ENCODE measurements at places on chromosomes 12 and 14.

DNA sequence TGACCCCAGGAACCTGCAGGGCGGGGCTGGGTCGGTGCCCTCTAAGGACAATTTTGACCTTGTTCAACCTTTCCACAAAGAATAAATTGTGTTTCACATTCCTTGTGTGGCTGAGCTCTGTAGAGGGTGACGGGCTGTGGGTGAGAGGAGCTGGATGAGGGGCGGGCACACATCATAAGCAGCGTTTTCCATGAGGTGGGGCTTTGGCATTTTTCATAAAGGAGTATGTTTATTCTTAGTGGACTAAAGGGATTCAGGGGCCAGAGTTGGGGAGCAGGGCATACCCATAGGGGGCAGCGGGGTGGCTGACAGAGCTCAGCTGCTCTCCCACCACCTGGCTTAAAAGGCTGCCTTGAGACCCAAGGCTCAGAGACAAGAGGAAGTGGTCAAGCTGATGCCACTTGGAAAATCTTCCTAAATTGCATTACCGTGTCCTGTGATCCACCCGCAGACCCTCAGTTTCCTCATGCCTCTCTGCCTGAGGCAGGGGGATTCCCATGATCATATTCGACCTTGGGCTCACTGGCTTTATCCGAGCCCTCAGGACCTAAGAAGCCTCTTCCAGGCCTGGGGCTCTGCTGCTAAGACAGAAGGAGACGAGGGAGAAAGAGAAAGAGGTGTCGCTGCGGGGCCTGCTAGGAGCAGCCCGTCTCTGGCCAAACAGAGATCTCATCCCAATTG is 11.4 kb downstream of the MMP14 start:
- DNase-seq: no peak

DNA sequence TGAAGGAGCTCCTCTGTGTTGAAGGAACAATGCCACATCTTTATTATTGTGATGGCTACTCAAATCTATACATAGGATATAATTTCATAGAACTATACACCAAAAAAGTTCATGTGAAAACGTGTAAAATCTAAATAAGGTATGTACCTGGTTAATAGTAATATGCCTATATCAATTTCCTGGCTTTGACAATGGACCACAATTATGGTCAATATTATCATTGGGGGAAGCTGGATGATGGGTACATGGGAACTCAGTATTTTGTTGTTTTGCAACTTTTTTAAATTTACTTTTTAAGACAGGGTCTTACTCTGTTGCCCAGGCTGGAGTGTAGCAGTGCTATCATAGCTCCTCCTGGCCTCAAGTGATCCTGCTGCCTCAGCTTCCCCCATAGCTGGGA is 270.7 kb downstream of the TMEM132C start:
- DNase-seq: no peak

- DNase-seq: no peak
These were observed 29.8 kb downstream of the DIO3 start for GRCh38 chr14:101591121-101591520.

DNA sequence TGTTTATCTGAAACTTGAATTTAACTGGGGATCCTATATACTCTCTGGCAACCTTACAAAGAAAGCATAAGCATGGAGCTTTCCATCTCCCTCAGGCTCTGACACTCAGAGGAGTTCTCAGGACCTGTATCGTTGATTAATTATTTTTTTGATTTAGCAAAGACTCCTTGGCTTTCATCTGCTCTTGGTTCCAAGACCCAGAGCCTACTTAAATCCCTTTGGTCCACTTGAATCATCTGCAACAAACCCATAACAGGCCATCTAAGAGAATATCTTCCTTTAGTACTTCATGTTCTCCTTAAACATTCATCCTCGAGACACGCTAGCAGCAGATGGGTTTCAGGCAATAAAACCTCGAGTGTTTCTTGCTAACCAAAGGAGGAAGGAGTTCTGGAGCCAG is 85.4 kb downstream of the ZFP36L1 start:
- DNase-seq: no peak

DNA sequence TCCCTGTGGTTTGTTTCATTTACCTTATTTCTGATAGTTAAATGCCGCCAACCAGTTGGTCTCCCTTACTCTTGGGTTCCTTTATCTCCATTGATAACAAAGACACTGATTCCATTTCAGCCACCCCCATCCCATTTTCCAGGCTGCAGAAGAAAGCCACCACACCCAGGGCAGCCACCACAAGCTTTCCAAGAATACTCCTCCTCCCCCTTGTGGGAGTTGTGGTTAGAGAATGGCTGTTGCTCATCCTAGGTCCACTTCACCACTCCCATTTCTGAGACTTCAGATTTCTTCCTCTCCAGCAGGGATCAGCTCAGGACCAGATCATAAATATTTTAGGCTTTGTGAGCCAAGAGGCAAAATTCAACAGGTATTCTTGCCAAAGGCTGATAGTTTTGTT is 73.9 kb downstream of the ANO4 start:
- no peak for DNase-seq

DNA sequence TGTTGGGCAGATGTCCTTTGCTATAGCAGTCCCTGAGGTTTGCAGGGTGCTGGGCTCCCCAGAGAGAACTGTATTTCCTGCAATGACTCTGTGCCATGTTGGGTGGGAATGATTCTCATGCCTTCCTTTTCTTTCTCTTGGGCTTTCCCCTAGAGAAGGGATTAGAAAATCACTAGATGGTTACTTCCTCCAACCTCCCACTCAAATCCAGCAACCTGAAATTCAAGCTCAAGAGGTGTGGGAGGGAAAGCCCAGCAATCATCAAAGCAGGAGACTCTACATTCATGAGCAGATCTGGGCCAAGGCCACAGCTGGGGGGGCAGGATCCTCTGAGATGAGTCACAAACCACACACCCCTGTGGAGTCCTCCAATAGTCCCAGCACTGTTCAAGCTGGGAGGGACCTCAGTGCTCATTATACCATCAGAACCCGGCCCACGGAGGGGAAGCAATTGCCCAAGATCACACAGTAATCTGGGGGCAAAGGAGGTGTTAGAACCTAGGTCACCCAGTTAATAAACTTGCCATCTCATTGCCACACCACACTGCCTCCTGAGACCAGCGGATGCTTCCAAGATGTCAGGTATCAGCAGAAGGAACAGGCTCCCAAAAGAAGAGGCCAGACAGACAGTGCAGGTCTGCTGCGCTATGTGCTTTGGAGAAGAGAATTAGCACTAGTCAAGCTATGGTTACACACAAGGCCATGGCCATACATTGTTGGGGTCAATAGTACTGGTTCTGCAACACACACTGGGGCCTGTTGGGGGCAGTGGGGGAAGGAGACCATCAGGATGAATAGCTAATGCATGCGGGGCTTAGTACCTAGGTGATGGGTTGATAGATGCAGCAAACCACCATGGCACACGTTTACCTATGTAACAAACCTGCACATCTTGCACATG is 65.7 kb downstream of the TTC9 start:
- DNase-seq: no peak

DNA sequence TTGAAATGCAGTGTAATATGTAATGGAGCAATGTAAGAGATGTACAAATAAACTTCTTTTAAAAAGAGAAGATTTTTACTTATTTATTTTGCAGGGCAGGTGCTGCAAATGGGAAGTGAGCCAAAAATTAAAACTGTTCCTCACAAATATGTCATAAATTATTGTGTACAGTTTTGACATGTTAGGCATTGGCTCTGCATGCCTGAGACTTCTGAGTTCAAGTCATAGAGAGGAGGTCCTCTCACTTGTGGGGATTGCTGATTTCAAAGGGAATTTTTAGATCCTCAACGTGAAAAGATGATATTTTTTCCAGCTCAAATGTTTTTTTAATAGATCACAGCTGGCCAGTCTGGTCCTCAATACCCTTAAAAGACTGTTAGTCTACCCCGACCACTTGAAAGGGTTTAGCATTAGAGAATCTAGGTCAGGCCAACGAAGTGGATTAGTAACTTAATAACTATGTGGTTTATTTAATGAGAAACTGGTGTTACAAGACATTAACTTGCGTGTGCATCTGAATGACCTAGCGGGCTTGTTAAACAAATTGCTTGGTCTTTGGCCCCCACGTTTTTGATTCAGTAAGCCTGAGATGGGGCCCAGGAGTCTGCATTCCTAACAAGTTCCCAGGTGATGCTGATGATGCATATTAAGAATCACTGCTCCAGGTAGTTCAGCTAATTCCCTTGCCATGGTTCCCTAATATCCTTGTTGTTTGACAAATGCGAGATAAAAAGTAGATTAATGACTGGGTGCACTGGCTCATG is 30.9 kb upstream of the WDR89 start:
- DNase-seq: no peak

DNA sequence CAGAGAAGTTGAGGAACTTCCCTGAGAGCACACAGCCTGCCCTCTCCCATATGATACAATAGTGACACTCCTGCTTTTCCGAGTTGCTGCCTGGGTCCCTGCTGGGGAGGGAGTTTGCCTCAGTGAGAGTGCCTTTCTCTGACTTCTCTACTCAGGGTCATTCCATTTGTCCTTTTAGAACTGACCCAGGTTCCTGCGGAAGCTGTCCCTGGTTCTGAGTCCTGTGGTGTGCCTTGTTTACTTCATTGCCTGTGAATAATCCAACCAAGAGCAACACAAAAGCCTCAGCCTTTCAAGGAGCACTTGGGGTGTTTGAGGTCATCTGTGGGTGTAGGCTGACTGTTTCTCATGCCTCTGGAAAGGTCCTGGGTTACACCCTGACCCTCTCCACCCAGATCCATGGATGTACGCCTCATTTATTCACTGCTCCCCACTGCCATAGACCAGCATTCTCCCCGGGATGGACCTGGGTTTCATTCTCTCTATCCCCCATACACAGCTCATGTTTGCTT is 13.6 kb downstream of the SERPINA1 start:
- DNase-seq: no peak

All from CD4-positive, alpha-beta T cell treated with Interleukin-6 for 4 hours (primary cell).